T-helper 22 cell (primary cell): ENCODE measurements at places on chromosomes 2 and 18.

GRCh38 chr2:105215586-105216192 lies 25.9 kb upstream of the GPR45 start:
- no peak for DNase-seq

- DNase-seq, result no peak
Measured at GRCh38 chr2:152546230-152546837, 170.9 kb downstream of the PRPF40A start.

- DNase-seq, result no peak
Measured at GRCh38 chr2:118056165-118056534, 32.1 kb upstream of the INSIG2 start.

DNA sequence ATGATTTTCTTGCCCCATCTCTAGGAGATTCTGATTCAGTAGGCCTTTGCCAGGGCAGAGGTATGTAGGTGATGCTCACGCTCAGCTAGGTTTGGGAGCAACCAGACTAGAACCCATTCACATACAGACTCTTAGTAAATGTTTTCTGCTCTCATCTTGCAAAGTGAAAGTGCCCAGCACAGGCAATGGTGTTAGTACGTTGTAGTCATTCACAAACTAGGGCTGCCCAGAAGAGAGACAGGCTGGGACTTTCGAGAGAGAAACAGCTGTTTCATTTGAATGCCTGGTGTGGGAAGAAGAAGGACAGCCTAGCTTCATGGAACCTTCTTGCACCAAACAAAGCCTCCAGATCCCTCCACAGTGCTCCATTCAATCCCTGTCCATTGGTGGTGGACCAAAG lies 19.4 kb downstream of the DDX18 start:
- no peak for DNase-seq

- DNase-seq, result no peak
Measured at GRCh38 chr2:237729681-237730475, 68.7 kb upstream of the RBM44 start.

DNA sequence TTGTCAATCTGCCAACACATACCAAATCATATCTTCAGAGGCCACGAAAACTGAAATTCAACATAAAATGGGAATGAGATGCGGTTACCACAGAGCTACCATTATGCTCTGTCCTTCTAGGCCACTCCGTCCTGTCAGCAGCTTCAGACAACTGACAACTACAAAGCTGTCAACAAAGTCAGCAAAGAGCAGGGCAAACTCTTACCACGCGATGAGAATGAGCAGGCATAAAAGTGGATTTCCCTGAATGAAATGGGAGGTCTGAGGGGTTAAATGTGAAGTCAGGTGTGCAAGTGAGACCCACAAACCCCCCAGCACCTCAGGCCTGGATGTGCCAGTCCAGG lies 130.1 kb downstream of the LNPK start:
- no peak for DNase-seq

DNA sequence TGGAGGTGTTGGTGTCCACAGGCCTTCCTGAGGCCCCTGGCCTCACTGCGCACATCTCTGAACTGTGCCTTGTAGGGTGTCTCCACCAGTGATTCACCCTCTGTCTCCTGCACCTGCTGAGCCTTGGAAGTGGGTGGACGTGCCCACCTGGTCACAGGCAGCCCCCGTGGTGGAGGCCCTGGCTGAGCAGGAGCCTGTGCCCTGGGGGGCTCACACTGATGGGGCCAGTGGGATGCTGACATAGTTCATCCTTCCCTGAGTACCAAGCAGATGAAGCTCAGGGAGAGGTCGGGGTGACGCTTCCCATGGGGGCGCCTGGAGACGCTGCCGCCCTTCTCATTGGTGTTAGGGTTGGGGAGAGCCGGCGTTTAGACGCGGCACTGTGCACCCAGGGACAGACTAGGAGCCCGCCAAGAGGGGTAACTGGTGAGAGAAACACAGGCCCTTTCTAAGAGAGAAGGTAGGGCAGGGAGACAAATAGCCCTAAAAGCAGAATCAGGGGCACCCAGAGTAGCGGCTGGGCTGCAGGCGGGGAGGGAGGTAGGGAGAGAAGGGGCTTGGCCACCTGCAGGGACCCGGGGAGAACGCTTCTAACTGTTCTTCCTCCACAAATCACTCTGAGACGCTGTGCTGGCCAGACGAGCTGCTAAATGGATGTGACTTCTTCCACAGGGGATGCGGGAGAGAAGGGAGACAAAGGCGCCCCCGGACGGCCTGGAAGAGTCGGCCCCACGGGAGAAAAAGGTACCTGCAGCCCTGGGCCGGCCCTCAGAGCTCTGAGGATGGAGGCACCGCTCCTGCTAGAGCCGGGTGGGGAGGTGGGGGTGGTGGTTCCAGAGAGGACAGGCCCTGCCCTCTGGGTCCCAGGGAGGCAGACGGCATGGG lies 18.0 kb downstream of the COLEC11 start:
- no peak for DNase-seq

DNA sequence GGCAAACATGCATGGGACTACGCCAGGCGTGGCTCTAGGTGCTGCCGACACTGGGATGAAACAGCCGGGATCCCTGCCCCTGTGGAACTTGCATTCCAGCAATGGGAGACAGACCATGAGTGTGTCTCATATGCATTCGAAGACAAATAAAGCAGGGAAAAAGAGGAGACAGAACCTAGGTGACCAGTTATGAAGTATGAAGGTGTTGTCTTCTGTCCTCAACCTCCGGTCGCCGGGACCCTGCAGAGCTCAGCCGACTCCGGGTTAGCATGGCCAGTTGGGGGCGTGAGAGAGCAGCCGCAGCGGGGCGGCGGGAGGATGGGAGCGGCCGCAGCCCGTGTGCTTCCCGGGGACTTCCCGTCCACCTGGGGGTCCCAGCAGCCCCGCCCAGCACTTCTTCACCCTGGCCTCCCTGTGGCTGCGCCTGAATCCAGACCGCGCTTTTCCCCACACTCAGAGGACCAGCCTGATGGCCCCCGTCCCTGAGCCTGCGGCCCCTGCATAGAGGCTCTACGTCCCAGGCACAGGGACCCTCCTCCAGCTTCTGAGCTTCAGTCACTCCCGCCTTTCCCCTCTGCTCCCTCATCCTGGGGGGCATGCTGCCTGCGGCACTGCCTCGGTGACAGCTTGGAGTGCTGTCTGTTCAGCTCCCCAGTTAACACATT lies 11.4 kb downstream of the ID2 start:
- no peak for DNase-seq

DNA sequence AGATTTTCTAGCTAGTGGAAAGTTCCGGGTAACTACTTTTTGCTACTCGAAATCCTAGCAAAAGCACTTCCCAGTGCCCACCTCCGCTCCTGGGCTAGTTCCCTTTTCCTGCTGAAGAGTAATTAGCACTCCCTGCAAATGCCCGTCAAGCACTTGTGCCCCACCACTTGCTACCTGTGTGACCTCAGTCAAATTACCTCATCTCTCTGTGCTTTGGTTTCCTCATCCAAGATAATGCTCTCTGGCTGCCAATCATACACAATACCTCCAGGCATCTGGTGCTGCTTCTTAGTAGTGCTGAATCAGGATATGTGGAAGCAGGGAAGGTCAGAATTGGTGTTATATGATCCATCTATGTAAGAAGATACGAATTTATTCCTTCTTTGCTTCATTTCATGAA lies 102.1 kb upstream of the CDCA7 start:
- DNase-seq, result no peak

DNA sequence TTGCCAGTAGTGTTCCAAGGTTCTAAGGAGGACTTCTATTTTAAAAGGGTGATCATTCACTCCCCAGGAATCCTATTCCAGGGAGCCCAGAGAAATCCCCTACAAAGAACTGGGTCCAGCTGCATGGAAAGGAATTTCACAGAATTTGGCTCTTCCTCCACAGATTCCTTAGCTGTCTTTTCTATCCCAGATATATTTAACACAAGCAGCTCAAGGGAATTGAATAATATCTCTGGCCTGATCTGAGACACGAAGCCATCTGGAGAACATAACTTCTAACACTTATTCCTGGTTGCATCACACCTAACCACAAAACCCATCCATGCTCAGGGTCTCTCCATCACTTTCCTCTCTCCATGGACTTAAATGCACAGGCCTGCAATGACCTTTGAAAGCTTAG lies 306.7 kb upstream of the ACVR2A start:
- DNase-seq, result no peak

- no peak for DNase-seq
Measured at GRCh38 chr2:88658326-88658725, 31.1 kb upstream of the EIF2AK3 start.

- DNase-seq, result no peak
Measured at GRCh38 chr2:145845207-145845894, 1325.4 kb upstream of the ZEB2 start.

GRCh38 chr2:174764280-174765255 lies at the start of gene CHRNA1:
CHRNA1 (minus strand) TSS chr2:174764472; CDS start chr2:174764394, 78 bp downstream.
- no peak for DNase-seq

- DNase-seq, result no peak
Measured at GRCh38 chr2:188678882-188679281, 295.3 kb upstream of the COL3A1 start.

GRCh38 chr18:9647496-9648323 lies 33.4 kb upstream of the PPP4R1 start:
- DNase-seq, result no peak

- no peak for DNase-seq
Measured at GRCh38 chr2:178264211-178264610, 69.9 kb downstream of the OSBPL6 start.

DNA sequence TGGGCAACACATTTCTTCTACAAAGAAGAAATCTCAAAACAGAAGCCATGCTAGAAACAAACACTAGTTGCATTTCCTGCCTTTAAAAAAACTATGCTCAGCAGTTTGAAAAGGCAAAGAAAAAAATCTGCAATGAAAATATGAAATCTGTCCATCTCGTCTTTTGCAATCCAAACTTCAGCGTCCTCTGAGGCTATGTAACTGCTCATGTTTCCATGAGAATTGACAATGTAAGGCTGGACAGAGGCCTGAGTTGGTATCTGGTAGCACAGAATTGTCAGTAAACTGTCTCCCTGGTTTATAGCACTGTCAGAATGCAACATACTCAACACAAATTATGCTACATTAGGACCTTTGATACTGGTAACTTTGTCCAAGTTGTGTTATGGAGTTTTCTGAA lies 429.9 kb downstream of the ARHGAP15 start:
- no peak for DNase-seq

DNA sequence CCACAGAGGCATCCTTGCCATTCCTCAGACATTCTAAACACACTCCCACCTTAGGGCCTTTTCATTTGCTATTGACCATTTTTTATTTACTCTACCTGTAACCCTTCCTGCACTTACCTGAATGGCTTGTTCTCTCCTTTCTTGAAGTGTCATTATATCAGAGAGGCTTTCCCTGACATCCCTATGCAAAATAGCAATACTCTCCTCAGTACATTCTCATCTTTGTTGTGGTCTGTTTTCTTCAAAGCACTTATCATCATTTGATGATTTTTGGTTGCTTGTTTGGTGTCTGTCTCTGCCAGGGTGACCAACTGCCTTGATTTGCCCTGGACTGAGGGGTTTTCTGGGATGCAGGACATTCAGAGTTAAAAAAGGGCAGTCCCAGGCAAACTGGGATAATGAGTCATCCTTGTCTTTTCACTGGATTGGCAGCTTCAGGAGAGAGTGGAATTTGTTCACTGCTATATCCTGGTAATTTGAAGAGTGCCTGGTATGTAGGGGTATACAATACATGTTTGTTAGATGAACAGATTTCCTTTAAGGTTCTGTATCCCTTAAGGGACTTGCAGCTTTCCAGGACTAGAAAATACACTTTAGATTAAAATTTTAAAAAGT lies 102.4 kb downstream of the BABAM2 start:
- no peak for DNase-seq

DNA sequence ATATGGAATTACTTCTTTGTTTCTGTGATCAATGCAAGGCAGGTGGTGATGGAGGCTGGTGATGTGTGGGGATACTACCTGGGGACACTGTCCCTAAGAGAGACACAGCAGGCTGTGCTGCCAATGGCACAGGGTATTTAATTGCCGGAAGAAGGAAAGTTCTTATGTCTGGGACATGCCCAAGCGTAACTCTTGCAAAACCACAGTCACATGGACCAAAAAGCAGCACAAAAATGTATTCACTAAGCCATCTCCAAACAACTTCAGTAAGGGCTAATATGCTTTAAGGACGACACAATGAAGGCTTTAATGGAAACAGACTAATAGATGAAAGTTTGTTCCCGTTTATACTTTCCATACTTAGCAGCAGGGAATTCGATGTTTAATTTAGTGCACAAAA lies 49.7 kb upstream of the AP1S3 start:
- DNase-seq, result no peak

GRCh38 chr2:60405271-60405919 lies 148.1 kb downstream of the BCL11A start:
- DNase-seq, result no peak

DNA sequence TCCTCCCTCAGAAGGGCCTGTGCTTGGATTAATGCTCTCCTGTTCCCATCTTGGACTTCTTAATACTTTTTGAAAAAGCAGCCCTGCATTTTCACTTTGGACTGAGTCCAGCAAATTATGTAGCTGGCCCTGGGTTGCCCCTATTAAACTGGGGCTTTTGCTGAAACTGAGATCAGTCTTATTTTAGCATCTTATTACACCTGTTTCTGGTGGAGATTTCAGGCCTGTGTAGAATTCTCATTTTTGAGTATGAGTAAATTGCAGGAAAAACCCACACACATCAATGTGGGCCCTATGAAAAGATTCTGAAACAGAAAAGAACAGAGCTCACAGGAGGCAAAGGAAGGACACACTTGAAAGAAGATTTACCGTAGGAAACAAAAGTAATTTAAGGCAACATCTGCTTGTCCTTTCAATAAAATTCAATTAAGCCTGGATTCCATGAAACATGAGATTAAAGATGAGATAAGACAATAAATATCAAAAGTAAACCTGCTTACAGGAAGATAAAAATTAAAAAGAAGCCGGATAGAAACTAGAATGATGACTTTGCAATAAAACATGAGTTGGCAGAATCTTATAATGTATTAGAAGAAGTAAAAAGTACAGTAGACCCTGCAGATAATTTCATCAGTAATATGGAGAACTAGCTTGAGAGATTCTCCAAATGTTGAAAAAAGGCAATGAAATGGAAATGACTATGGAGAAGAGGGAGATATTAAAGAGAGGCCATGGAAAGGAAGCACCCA lies 90.7 kb upstream of the GCFC2 start:
- DNase-seq, result no peak

- no peak for DNase-seq
Measured at GRCh38 chr2:100453853-100454252, 16.4 kb upstream of the NMS start.

DNA sequence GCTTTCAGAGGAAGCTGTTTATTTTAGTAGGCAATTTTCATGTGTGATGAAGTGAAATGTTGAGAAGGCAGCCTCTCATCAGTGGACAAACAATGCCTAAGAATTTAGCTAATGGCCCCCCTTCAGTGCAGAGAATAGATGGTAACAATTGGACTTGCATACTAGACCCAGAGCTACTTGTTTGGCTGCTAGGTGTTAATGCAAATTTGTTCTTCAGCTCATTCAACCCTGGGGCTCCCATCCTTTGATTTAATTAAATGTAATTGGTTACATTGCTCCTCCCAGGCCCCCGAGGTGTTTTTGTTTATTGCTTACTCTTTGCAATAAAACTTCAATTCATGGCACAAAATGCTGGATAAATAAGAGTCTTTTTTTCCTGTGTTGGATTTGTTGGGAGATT lies 68.6 kb downstream of the CAMKMT start:
- DNase-seq, result no peak
